ENCODE measurements at places on chromosomes 1 and 21. TPM values are rescaled to one million over a fixed set of nuclear protein-coding genes. Genes with fewer than 3 reads are reported as not detected.

DNA sequence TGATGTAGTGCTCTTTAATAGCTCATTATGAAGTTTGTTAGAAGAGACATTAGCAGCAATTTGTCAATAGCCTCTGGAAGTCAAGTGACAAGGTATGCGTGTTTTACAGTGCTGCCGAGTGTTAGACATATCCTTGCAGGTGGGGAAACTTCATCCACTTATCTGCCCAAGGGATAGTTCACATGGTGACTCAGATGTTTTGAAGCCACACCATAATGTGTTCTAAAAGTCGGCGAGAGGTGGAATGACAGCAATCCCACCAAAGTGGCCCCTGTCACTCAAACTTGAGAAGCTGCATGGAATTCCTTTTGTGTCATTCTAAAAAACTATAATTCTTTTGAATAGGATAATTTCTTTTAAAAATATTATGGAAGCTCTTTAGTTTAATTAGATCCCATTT is 98.1 kb downstream of the RUNX1 start:
- H3K36me3 ChIP-seq = peaks cover 2% of the 10 kb centered on the region
- peaks cover 28% of the 10 kb centered on the region for H3K4me1 ChIP-seq
- no peaks in the 10 kb centered on the region for H3K27me3 ChIP-seq
- no peak overlapping the region for H3K27ac ChIP-seq

- H3K4me1 ChIP-seq = peaks cover 12% of the 10 kb centered on the region
- no peaks in the 10 kb centered on the region for H3K27me3 ChIP-seq
- peaks cover 4% of the 10 kb centered on the region for H3K36me3 ChIP-seq
- H3K4me3 ChIP-seq = no peak overlapping the region
These were observed 369.5 kb upstream of the LYPLAL1 start for GRCh38 chr1:218804014-218804785.

DNA sequence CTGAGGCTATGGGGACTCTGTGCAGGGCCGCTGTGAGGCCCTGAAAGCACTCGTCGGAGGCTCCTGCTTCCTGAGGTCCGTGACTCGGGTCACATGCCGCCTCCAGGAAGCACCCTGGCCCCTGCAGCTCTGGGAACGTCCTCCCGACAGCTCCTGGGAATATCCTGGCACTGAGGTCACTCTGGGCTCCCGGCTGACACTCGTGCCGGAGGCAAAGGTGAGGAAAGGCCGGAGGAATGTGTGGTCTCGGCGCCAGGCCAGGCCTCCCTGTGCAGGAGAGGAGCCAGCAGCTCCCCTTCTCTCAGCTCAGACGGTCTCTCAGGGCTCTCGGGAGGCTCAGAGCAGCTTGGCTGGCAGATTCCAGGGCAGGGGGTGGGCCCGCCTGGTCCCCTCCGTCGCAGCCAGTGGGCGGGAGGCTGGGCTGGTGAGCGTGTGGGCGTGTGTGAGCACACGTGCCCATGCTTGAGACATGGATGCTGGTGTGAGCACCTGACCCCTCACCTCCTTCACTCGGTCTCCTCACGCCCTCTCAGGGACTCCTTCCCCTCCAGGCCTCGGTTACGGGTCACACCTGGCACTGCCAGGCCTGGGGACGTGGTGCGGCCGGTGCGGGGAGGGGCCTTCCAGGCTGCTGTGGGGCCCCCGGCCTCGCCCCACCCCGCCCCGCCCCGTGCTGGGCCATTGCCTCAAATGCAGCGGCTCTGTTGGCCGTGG is 5.5 kb upstream of the RNF223 start:
- DNase-seq = peak; percentile 95
- peaks cover 2% of the 10 kb centered on the region for H3K36me3 ChIP-seq
- H3K27me3 ChIP-seq = no peaks in the 10 kb centered on the region
- H3K27ac ChIP-seq = peak overlapping the region; percentile 88
- H3K4me3 ChIP-seq = peak overlapping the region; percentile 62

- H3K4me1 ChIP-seq = peaks cover 11% of the 10 kb centered on the region
- H3K4me3 ChIP-seq = no peak overlapping the region
- no peak for DNase-seq
- H3K27ac ChIP-seq = no peak overlapping the region
- H3K27me3 ChIP-seq = peaks cover 33% of the 10 kb centered on the region
These were observed 5.1 kb upstream of the NES start for GRCh38 chr1:156682166-156682890.

DNA sequence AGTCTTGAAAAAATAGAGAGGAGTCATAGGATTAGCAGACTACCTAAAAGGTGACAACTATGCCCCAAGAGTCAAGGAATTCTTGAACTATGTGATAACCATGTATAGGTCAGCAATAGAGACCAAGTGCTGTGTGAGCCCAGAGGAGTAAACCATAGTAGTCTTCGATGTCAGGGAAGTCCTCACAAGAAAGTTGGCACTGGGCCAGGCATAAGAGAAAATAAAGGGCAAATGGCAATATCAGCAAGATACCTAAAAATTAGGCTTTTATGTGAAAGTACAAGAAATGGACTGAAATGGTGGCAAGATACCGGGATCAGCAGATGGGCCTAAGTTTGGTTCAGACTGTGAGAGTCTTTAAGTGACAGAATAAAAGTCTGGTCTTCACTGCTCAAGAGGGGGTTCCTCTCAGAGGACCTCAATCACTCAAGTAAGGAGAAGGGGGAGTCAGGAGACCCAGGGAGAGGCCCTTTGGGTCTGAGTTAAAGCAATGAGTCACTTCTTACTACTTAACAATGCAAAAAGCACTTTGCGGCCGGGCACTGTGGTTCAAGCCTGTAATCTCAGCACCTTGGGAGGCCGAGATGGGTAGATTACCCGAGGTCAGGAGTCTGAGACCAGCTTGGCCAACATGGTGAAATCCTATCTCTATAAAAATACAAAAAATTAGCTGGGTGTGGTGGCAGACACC is 95.0 kb downstream of the TEX35 start:
- H3K27ac ChIP-seq = peak overlapping the region; percentile 80
- no peak overlapping the region for H3K4me3 ChIP-seq
- DNase-seq = no peak
- H3K36me3 ChIP-seq = peaks cover 1% of the 10 kb centered on the region
- peaks cover 45% of the 10 kb centered on the region for H3K4me1 ChIP-seq
- H3K27me3 ChIP-seq = no peaks in the 10 kb centered on the region

DNA sequence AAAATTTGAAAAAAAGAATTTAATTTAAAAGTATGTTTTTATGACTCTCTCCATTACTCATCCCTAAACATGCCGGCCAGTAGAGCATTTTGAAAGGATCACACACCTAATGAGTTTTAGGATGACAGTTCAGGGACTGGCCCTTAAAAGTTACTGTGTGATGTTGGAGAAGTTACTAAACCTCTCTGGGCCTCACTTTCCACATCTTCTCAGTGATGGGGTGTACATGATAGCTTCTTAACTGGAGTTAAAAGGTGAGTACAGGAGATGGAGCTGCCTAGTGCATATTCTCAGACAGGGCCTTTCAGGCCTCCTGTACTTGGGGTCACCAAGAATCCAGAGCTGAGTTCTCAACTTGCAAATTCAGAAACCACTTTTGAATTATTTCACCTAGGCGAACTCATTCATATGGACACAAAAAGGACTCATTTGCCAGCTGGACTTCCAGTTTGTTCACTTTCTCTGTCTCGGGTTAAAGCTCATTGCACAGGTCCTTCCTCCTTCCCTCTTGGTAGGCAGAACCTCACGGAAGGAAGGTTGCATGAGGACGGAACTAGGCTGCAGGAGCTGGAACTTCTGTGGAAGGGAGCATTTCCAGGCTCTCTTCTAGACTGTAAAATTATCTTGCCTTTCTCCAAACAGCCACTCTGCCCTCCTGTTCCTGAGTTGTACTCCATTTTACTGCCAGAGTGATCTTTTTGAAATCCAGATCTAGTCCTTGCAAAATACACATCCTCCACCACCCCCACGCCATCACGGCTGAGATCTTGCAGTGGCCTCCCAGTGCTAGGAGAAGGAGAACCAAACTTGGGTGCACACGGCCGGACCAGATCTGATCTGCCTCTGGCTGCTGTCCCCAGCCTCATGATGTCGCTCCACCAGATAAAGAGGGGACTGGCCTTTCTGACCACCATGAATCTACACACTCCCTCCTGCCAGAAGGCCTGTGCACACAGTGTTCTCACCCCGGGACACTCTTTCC is 4.3 kb upstream of the SLC30A1 start:
- no peak overlapping the region for H3K4me3 ChIP-seq
- peaks cover 27% of the 10 kb centered on the region for H3K4me1 ChIP-seq
- DNase-seq = no peak
- no peaks in the 10 kb centered on the region for H3K36me3 ChIP-seq

RGL1 gene
- total RNA-seq = 20.9 TPM

CYP4X1 gene
- total RNA-seq = 1.1 TPM

CALML6 gene
- total RNA-seq = 2.1 TPM

CLCA1 gene
- total RNA-seq = not detected
